ENCODE measurements at places on chromosomes 11 and 22.

GRCh38 chr11:36292311-36292722 lies 3.1 kb upstream of the COMMD9 start:
- no peak overlapping the region for H3K4me3 ChIP-seq
- no peaks in the 10 kb centered on the region for H3K36me3 ChIP-seq
- H3K27ac ChIP-seq: no peak overlapping the region
- no peaks in the 10 kb centered on the region for H3K4me1 ChIP-seq

DNA sequence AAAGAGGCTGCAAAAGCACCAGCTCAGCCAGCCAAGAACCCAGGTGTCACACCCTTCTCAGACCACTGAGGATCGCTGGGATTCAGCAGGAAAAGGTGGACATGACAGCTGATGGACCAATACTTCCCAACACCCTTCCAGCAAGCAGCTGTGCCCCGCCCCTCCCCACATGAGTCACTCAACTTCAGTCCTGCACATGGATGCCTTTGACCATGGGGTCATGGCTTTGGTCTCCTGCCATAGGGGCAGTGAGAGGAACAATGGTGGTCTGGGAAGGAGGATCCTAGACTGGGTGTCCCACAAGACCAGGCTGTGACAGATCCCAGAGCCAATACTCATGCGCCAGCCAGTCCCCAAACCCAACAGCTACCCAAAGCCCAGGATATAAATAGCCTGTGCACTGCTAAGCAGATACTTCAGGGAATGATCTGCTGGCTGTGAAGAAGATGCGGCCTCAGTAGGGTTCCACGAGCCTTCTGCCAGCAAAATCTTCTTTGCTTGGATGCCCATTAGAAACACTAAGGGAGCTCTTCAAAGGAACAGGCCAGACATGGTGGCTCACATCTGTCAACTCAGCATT lies 5.5 kb upstream of the RGL4 start:
- no peak overlapping the region for H3K4me3 ChIP-seq
- no peak overlapping the region for H3K27ac ChIP-seq
- no peaks in the 10 kb centered on the region for H3K4me1 ChIP-seq
- no peaks in the 10 kb centered on the region for H3K36me3 ChIP-seq

- no peak overlapping the region for H3K4me3 ChIP-seq
- no peaks in the 10 kb centered on the region for H3K36me3 ChIP-seq
- H3K4me1 ChIP-seq: no peaks in the 10 kb centered on the region
- no peak for DNase-seq
- H3K27ac ChIP-seq: no peak overlapping the region
- no peaks in the 10 kb centered on the region for H3K27me3 ChIP-seq
These were observed 610.1 kb upstream of the ANO5 start for GRCh38 chr11:21582791-21583190.

- H3K36me3 ChIP-seq: no peaks in the 10 kb centered on the region
- no peak overlapping the region for H3K4me3 ChIP-seq
- H3K27me3 ChIP-seq: no peaks in the 10 kb centered on the region
- no peaks in the 10 kb centered on the region for H3K4me1 ChIP-seq
These were observed 14.6 kb upstream of the CTSC start for GRCh38 chr11:88352139-88352538.

- peaks cover 12% of the 10 kb centered on the region for H3K4me1 ChIP-seq
- no peaks in the 10 kb centered on the region for H3K27me3 ChIP-seq
- DNase-seq: no peak
- no peak overlapping the region for H3K4me3 ChIP-seq
- H3K36me3 ChIP-seq: no peaks in the 10 kb centered on the region
These were observed 15.4 kb upstream of the SOX10 start for GRCh38 chr22:37999640-38000272.

GRCh38 chr11:17476317-17477083 lies at the start of gene ABCC8:
ABCC8 (minus strand) TSS chr11:17476845; CDS start chr11:17476776, 69 bp downstream.
- peaks cover 32% of the 10 kb centered on the region for H3K27me3 ChIP-seq
- H3K36me3 ChIP-seq: no peaks in the 10 kb centered on the region
- H3K27ac ChIP-seq: no peak within 1 kb of the TSS
- no peak for DNase-seq
- peak within 1 kb of the TSS; percentile 63 for H3K4me3 ChIP-seq

- H3K27me3 ChIP-seq: no peaks in the 10 kb centered on the region
- no peaks in the 10 kb centered on the region for H3K36me3 ChIP-seq
- no peak overlapping the region for H3K27ac ChIP-seq
- no peaks in the 10 kb centered on the region for H3K4me1 ChIP-seq
- no peak for DNase-seq
These were observed 544.3 kb upstream of the LRRC4C start for GRCh38 chr11:42003801-42004200.

- H3K27ac ChIP-seq: no peak overlapping the region
- no peaks in the 10 kb centered on the region for H3K27me3 ChIP-seq
- DNase-seq: no peak
- H3K36me3 ChIP-seq: peaks cover 60% of the 10 kb centered on the region
- no peak overlapping the region for H3K4me3 ChIP-seq
These were observed 6.0 kb downstream of the RPL3 start for GRCh38 chr22:39313258-39314001.

DNA sequence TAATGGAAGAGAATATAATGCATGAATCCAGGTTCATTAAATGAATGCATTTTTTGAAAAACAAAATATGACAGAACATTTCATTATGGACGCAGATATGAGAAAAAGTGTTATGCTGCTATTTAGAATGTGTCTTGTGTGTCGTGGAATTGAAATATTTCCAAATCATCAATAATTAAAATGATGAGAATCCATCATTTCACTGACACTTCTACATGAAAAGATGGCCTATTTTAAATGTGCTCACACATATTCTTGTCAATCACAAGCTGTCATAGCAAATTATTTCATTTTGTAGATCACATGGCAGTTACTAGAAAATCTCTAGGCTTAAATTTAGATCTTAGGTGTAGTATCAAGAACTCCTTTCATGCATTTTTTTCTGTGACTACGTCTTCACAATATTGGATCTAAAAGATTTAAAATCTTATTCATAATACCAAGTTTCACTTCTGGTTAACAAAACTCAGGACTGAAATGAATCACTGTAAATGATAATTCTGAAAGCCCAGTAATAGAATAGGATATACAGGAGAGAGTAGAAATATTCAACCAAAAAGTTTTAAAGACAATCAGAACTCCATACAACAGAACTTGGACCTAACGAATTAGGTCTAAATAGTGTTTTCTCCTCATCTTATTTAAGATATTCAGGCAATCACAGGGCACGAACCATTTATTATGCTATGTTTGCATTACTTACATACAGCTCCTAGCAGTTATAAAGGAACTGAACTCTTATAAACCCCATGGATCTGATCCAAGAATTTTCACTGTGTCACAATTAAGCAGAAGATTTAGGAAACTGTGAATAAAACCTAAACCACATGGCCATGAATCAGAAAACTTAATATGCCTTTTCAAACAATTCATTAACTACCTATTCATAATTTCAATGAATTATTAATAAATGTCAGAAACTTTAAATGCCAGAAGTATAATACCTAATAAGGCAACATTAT lies 67.7 kb downstream of the DCDC1 start:
- no peaks in the 10 kb centered on the region for H3K4me1 ChIP-seq
- H3K4me3 ChIP-seq: no peak overlapping the region
- H3K27me3 ChIP-seq: no peaks in the 10 kb centered on the region
- no peak overlapping the region for H3K27ac ChIP-seq

- H3K4me3 ChIP-seq: no peak overlapping the region
- DNase-seq: no peak
- H3K4me1 ChIP-seq: peaks cover 9% of the 10 kb centered on the region
- H3K36me3 ChIP-seq: peaks cover 19% of the 10 kb centered on the region
- no peak overlapping the region for H3K27ac ChIP-seq
- H3K27me3 ChIP-seq: no peaks in the 10 kb centered on the region
These were observed 7.4 kb downstream of the CSNK1E start for GRCh38 chr22:38309614-38310517.

GRCh38 chr11:72951888-72952287 lies 137.7 kb downstream of the ATG16L2 start:
- H3K4me1 ChIP-seq: peaks cover 3% of the 10 kb centered on the region
- no peak overlapping the region for H3K27ac ChIP-seq
- no peak for DNase-seq
- no peaks in the 10 kb centered on the region for H3K36me3 ChIP-seq
- H3K4me3 ChIP-seq: no peak overlapping the region

- peak overlapping the region; percentile 85 for H3K4me3 ChIP-seq
- H3K36me3 ChIP-seq: no peaks in the 10 kb centered on the region
- no peaks in the 10 kb centered on the region for H3K27me3 ChIP-seq
These were observed 728 bp downstream of the TBC1D22A start for GRCh38 chr22:46763051-46763705.

GRCh38 chr22:21701384-21701971 lies 34.1 kb downstream of the YPEL1 start:
- no peaks in the 10 kb centered on the region for H3K4me1 ChIP-seq
- H3K36me3 ChIP-seq: peaks cover 16% of the 10 kb centered on the region
- no peak overlapping the region for H3K27ac ChIP-seq
- H3K27me3 ChIP-seq: no peaks in the 10 kb centered on the region
- H3K4me3 ChIP-seq: no peak overlapping the region

DNA sequence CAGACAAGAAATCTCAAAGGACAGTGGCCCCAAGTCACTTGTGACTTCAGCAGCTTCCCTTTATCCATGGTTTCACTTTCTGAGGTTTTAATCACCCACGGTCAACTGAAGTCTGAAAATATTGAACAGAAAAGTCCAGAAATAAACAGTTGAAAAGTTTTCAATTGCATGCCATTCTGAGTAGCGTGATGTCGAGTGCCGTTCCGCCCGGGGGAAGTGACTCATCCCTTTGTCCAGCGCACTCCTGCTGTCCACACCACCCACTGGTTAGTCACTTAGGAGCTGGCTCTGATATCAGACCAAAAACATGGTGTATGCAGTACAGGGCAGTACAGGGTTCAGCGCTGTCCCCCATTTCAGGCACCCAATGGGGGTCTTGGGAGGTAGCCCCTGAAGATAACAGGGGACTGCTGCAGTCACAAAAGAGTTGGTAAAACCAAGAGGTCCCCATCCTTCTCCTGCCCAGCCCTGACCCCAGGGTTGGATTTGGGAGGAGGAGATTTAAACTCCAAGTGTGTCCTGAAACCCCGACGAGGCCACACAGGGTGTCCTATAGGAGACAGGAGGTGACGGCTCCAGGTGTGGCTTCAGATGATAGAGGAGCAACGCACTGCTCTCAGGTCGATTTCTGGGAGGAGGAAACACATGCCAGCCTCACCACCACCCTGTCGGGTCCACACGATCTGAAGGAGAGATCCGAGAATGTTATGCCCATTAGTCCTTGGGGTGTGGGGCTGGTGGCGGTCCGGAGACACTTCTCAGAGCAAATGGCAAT lies 390.1 kb downstream of the CTTN start:
- no peak overlapping the region for H3K27ac ChIP-seq
- DNase-seq: no peak
- no peaks in the 10 kb centered on the region for H3K4me1 ChIP-seq
- no peaks in the 10 kb centered on the region for H3K27me3 ChIP-seq

GRCh38 chr11:114243461-114244372 lies 52.5 kb upstream of the NNMT start:
- H3K4me3 ChIP-seq: no peak overlapping the region
- no peak for DNase-seq
- H3K4me1 ChIP-seq: no peaks in the 10 kb centered on the region
- no peaks in the 10 kb centered on the region for H3K36me3 ChIP-seq
- H3K27ac ChIP-seq: no peak overlapping the region

- no peak overlapping the region for H3K4me3 ChIP-seq
- no peaks in the 10 kb centered on the region for H3K36me3 ChIP-seq
- H3K27me3 ChIP-seq: no peaks in the 10 kb centered on the region
- no peak for DNase-seq
These were observed 29.9 kb downstream of the CREB3L1 start for GRCh38 chr11:46307369-46307768.

- H3K27ac ChIP-seq: no peak overlapping the region
- DNase-seq: no peak
- no peaks in the 10 kb centered on the region for H3K27me3 ChIP-seq
- H3K4me3 ChIP-seq: no peak overlapping the region
- no peaks in the 10 kb centered on the region for H3K36me3 ChIP-seq
These were observed 239.9 kb upstream of the ZC3H12C start for GRCh38 chr11:109853156-109853776.

GRCh38 chr11:114556135-114556534 lies 3.5 kb downstream of the NXPE1 start:
- H3K4me1 ChIP-seq: no peaks in the 10 kb centered on the region
- H3K4me3 ChIP-seq: no peak overlapping the region
- no peaks in the 10 kb centered on the region for H3K36me3 ChIP-seq
- no peak overlapping the region for H3K27ac ChIP-seq
- no peak for DNase-seq
- H3K27me3 ChIP-seq: no peaks in the 10 kb centered on the region

DNA sequence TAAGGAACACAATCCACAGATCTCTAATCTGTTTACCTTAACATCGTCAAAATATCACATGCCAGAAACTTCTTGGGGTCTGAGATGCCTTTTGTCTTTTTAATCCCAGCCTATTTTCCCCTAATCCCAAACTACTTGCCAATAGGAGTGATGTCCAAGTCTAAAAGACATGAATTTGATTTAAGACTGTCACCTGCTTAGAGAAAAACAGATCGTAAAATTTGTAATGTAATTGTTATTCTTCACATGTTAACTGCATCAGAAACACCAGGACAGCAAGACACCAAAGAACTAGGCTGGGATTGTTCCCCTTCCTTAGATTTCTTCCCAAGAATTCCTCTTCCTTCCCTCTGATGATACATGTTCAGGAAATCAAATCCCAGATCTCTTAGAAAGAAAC lies 198.1 kb upstream of the ARHGAP20 start:
- no peak overlapping the region for H3K4me3 ChIP-seq
- no peaks in the 10 kb centered on the region for H3K36me3 ChIP-seq
- H3K27ac ChIP-seq: no peak overlapping the region
- no peak for DNase-seq
- no peaks in the 10 kb centered on the region for H3K4me1 ChIP-seq
- no peaks in the 10 kb centered on the region for H3K27me3 ChIP-seq

DNA sequence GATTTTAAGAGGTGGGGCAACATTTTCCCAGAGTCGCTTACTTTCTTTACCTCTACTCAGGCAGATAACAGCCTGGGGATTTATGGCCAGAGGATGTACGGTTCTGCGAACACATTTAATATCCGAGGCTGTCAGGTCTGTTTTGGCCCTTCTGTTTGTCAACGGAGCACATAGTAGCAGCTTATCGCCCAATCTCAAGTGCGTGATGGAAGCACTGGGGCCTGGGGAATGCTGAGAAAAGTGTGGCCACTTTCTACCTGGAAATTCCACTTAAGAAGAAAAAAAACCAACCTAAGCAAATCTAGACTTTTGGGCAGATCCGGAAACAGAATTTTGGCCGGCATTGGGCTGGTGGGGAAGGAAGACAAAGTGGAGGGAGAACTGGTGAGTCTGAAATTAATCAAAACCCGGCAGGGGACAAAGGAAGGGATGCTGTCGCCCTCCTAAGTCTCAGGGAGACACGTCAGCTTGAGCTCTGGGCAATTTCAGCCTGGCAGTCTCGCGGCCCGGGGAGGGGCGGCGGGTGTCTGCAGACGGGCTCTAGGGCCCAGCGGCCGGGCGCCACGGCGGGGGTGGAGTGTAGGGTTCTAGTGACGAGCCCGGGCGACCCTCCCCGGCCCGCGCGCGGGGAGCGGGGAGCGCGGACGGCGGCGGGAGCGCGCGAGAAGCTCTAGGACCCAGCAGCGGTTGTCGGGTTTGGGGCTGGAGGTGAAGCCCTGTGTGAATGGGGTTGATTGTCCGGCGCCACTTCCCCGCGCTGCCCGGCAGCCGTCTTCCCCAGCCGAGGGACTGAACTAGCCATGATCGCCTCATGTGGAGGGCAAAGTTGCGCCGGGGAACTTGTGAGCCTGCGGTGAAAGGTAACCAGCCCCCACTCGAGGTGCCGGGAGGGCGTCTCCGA lies at the start of gene AMOTL1:
Gene AMOTL1 (plus strand): TSS at position 656 of the 901 bp plus-strand sequence. CDS start 156 bp downstream, at position 812.
- peaks cover 23% of the 10 kb centered on the region for H3K4me1 ChIP-seq
- peak; percentile 61 for DNase-seq
- no peak within 1 kb of the TSS for H3K27ac ChIP-seq
- H3K27me3 ChIP-seq: peaks cover 42% of the 10 kb centered on the region

- H3K36me3 ChIP-seq: no peaks in the 10 kb centered on the region
- no peaks in the 10 kb centered on the region for H3K4me1 ChIP-seq
- no peaks in the 10 kb centered on the region for H3K27me3 ChIP-seq
- H3K4me3 ChIP-seq: no peak overlapping the region
- no peak overlapping the region for H3K27ac ChIP-seq
- DNase-seq: no peak
These were observed 41.0 kb upstream of the CD5 start for GRCh38 chr11:61061081-61061826.
